ENCODE measurements at places on chromosomes 16 and 17.
A peak's percentile ranks its signal among the peaks of the same experiment; 100 is the strongest.

GRCh38 chr16:86087896-86088230 is 188.9 kb downstream of the IRF8 start:
- DNase-seq = no peak

- no peak for DNase-seq
Observed at GRCh38 chr17:17575360-17576251, 15.9 kb downstream of the PEMT start.

DNA sequence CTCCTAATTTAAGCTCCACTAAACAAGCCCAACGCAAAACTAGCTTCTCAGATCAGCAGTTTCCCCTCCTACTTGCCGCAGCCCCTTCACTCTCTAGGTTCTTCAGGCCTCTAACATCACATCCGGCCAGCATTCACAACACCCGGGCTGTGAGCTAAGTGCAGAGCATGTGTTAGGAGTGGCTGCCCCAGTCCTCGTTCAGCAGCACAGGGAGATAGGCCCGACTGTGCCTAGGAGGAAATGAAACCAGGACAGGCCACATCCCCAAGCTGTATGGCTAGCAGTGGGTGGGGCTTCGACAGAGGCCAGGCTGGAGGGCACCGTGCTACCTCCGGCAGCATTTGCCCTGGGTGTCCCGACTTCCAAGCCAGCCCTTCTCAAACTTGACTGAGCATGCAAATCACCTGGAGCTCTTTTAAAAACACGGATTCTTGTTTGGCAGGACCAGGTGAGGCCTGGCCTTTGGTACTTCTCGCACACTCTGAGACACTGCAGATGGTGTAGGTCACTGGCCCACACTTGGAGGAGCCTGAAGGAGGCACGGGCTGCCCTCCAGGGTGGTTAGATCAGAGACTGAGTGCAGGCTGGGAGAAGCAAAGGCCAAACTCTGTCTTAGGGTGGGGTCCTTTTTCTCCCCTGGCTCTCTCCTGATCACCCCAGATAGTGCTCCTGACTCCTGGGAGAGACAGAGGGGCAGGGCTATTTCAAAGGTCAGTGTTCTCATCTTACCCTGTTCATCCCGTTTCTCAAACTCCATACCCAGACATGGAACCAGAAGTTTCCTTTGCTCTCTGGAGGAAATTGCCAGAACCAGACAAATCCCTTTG is 202.0 kb downstream of the C16orf78 start:
- DNase-seq = no peak

GRCh38 chr17:16342979-16343378 is 10.3 kb downstream of the CENPV start:
- no peak for DNase-seq

- no peak for DNase-seq
Observed at GRCh38 chr16:67148221-67148620, 2.6 kb downstream of the B3GNT9 start.

GRCh38 chr17:976312-976711 is 3.3 kb downstream of the NXN start:
- DNase-seq = no peak

DNA sequence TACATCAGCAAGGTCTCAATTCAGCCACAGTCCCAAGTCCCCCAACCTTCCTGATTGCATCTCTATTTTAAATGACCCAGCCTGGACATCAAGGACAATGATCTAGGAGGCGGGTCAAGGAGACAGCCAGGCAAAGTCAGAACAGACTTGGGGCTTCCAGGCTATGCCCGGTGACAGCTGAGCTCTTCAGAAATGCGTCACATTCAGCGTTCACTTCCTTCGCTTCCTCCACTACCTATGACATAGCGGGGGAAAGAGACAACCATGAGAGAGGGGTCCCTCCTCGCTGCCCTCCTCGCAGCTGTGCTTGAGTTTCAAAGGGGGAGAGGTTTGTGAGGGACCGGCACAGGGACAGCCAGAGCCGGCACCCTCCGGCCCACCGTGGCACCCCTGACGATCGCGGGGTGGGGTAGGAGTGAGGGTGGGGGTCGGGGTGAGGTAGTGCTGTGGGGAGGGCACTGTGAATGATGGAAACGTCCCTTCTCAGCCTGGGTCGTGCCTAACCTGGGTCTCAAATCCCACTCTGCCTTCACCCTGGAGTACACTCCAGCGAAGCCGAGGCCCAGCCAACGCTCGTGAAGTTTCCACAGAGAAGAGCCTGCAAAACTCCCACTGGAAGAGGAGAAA is 12.3 kb upstream of the LGALS3BP start:
- no peak for DNase-seq

- DNase-seq = no peak
Observed at GRCh38 chr17:983921-984320, 4.3 kb upstream of the NXN start.

- DNase-seq = no peak
Observed at GRCh38 chr17:2402544-2402943, 1.7 kb upstream of the MNT start.

DNA sequence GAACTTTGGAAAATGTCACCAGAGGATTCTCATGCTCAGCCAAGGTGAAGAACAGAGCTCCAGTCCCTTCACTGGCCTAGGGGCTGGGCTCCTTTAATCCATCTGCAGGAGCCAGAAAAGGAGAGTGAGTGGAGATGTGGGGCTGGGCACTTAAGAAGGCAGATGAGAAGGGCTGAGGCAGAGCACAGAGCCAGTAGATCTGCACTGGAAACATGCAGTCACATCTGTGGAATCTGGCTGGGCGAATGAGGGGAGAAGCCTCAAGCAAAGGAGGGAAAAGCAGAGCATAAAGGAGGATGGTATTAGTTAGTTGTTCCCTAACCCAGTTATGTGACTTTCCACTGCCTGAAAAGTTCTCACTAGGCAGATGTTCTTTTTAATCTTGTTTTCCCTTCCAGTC is 50.4 kb upstream of the BCAR1 start:
- no peak for DNase-seq

- no peak for DNase-seq
Observed at GRCh38 chr16:87855852-87856715, 13.2 kb downstream of the SLC7A5 start.

DNA sequence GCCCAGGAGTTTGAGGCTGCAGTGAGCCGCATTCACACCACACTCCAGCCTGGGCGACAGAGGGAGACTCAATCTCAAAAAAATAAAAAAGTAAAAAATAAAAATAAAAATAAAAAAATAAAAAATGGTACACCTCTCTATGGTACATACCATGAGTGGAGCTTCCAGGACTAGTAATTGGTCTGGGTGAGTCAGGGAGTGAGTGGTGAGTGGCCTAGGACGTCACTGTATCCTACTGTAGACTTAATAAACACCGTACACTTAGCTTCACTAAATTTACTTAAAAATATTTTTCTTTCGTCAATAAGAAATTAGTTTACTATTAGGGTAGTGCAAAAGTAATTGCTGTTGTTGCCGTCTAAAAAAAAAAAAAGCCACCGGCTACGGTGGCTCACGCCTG is 9.0 kb downstream of the CDH5 start:
- no peak for DNase-seq

- no peak for DNase-seq
Observed at GRCh38 chr16:65574326-65574966, 452.6 kb upstream of the CDH11 start.

DNA sequence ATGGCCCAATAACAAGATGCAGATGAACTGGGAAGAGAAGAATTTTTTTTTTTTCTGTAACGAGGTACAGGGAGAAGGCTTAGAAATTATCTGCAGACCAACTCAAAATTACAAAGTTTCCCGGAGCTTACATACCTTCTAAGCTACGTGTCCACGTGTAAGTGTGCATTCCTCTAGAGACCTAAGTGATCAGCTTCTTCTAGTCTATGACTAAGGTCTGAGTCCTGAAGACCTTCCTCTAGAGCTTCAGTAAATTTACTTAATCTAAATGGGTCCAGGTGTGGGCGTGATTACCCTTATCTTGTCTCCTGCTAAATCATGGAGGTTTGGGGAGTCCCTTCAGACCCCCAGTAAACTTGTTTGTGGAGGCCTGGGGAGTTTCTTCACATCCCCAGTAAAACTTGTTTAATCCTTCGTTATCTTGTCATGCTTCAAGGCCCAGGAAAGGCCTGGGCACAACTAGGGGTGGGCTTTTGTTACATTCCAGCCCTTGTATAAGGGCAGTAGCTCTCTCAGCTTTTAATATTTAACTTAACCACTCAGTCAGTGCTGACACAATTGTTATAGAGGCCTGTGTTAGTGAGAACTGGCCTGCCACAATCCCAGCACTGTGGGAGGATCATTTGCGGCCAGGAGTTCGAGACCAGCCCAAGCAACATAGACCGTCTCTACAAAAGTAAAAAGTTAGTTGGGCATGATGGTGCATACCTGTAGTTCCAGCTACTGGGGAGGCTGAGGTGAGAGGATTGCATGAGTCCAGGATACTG is 342.3 kb downstream of the SNX29 start:
- DNase-seq = no peak

GRCh38 chr16:89346869-89347268 is 129.4 kb downstream of the ZNF778 start:
- DNase-seq = no peak

DNA sequence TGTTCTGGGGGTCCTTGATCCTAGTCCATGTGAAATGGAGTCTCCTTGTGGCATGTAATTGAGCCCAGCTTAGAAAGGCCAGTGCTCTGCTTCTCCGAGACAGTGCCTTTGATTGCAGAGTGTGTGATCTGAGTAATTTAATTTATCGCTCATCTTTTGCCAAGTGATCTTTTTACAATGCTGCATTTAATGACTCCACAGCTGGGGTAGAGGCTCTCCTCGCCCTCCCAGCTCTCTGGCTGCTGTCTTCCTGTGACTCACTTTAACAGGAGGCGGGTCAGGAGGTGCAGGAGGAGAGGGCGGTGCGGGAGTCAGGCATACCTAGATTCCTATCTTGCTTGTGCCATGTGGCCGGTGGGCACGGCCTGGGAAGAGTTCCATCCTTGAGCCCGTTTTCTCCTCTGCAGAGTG is 113.4 kb upstream of the FOXF1 start:
- no peak for DNase-seq

DNA sequence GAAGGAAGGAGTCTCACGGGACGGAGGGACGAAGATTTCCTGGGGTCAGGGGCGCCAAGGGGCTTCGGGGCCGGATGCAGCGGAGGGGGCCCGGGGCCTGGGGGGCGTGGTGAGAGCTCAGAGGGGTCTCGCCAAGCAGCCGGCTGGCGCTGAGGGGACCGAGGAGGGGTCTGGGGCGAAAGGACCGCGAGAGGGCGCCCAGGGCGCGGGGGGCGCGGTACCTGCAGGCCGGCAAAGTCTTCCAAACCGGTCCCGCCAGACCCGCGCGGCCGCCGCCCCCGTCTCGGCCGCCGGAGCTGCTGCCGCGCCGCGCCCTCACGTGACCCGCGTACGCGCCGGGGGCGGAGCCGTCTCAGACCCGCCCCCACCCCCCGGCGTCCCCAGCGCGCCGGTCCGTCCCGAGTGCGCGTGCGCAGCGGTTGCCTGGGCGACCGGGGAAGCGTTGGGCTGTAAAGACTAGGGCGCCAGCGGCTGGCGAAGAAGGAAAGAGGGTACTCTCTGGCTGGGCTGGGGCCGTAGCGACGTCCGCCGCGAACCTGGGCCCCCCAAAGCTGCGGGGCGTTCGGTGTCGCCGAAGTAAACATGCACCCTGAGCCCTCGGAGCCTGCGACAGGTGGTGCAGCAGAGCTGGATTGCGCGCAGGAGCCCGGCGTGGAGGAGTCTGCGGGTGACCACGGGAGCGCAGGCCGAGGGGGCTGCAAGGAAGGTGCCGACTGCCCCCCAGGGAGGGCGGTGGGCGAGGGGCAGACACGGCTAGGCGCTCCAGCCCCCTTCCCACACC is at the start of the genes DNAAF1 and HSDL1:
Gene DNAAF1 (plus strand): TSS at position 450 of the 781 bp plus-strand sequence. CDS start 133 bp downstream, at position 583.
Gene HSDL1 (minus strand): TSS at position 319 of the 781 bp plus-strand sequence. CDS start 13,856 bp downstream, outside the sequence.
- DNase-seq = peak; percentile 97

DNA sequence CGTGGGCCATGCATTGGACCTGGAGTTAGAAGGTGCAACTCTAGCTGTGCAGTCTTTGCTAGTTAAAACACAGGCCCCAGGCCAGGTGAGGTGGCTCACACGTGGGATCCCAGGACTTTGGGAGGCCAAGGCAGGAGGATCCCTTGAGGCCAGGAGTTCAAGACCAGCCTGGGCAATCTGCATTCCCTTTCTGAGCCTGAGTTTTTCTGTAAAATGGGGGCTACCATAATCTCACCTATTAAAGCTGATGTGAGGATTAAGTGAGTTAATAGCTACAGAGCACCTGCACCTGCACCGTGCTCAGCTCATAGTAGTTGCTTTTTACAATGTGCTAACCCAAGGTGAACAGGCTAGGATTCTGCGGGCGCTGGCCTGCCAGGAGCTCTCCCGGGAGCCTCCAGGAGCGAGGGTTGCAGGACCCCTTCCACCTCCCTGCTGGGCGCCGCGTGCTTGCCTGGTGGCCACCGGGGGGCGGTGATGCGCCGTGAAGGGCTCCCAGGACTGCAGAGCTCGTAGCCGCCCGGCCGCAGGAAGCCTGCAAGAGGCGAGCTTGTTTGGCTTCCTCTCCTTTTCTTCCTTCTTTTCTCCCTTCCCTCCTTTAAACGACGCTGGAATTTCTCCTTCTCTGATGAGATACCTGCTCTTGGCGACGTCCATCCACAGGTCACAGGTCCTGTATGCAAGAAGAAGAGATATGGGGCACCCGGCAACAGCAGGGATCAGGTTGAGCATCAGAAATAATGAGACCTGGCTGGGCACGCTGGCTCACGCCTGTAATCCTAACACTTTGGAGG is 51.3 kb downstream of the ZFP90 start:
- peak; percentile 61 for DNase-seq

GRCh38 chr16:69194488-69194887 is 7.5 kb downstream of the SNTB2 start:
- no peak for DNase-seq

DNA sequence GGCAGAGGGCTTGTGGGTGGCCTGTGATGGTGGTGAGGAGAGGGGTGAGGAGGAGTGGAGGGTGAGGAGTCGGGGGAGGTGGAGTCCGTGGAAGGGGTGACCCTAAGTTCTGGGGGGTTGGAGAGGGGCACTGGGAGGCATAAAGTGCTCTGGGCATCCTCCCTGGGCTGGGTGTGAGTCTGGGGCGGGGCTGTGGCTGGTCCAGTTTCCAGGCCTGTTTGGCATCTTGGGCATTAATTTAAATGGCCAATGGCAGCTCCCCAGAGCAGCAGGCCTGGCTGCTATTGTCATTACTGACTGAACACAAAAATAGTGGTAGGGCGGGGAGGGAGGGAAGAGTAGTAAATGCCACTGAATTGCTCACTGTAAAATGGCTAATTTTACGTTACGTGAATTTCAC is 7.7 kb upstream of the ARHGAP23 start:
- no peak for DNase-seq

GRCh38 chr16:30985401-30986128 is 558 bp downstream of the HSD3B7 start:
- no peak for DNase-seq

- DNase-seq = no peak
Observed at GRCh38 chr17:63579633-63580032, 21.1 kb upstream of the TACO1 start.

DNA sequence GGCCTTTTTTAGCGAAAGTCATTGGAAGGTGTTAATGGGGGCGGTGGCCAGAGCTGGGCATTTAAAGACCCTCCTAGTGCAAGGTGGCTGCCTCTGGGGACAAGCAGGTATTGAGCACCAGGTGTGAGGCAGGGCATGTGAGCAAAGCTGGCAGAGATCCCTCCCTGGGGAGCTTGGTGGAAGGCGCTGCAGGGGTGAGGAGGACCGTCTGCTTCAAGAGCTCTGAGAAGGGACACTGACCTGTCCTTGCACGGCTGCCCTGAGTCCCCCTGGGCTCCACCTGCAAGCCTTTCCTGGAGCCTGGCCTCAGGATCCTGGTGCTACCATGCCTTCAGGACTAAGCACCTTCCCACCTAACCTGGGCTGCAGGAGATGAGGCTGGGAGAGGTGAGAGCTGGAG is 127.0 kb upstream of the CIBAR2 start:
- DNase-seq = no peak
